Upper lobe of right lung (tissue), 1 donor: ENCODE measurements at places on chromosomes 2 and 18. TPM values are rescaled to one million over a fixed set of nuclear protein-coding genes. Genes with fewer than 3 reads are reported as not detected.

Gene COL6A3
- 119 TPM for total RNA-seq

Gene MYL1
- not detected for total RNA-seq

Gene DES
- total RNA-seq = 59.4 TPM

Gene CHRNG
- total RNA-seq = not detected

Gene VWC2L
- not detected for total RNA-seq

Gene MYO5B
- 31.6 TPM for total RNA-seq

Gene FLACC1
- total RNA-seq = 3.6 TPM

Gene REG3G
- total RNA-seq = not detected

Gene MEP1B
- not detected for total RNA-seq

Gene ANAPC1
- 29.4 TPM for total RNA-seq

Gene SYT4
- 1.1 TPM for total RNA-seq

Gene KIF3C
- 6.5 TPM for total RNA-seq

DNA sequence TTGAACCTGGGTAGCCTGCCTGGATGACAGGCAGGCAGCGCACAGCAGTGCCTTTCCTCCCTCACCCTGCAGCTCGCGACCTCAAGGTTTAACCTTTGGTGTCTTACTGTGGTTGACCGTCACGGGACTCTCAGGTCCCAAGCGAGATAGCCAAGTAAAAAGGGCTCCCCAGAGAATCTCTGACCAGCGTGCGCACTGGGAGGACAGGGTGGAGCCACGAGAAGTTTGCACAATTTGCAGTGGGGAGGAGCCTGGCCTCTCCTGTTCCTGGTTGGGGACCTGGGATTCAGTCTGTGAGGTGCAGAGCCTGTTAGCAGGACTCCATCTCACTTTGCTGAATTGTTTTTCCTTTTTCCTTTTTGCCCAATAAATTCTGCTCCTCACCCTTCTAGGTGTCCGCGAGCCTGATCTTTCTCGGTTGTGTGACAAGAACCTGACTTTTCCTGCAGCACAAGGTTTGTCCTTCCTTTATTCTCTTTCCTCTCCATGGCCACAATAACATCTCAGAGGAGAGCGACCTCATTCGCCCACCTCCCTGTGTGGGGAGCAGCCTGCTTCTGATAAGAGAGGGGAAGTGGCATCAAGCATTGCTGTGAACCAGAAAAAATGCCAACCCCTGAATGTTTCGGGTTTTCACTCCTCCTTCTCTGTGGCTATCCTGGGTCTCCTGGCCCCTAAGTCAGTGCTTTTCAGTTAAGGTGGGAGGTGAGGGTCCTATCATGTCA, 36.2 kb downstream of the POU3F3 start:
- no peak overlapping the region for H3K4me3 ChIP-seq
- H3K27me3 ChIP-seq = peaks cover 8% of the 10 kb centered on the region
- H3K27ac ChIP-seq = no peak overlapping the region
- no peaks in the 10 kb centered on the region for H3K36me3 ChIP-seq
- no peaks in the 10 kb centered on the region for H3K4me1 ChIP-seq

GRCh38 chr18:1452821-1453220, 548.1 kb downstream of the ADCYAP1 start:
- H3K27me3 ChIP-seq = no peaks in the 10 kb centered on the region
- no peak for DNase-seq
- no peak overlapping the region for H3K4me3 ChIP-seq
- H3K4me1 ChIP-seq = no peaks in the 10 kb centered on the region
- no peak overlapping the region for H3K27ac ChIP-seq

GRCh38 chr2:38155-38554, 8.2 kb downstream of the FAM110C start:
- H3K36me3 ChIP-seq = peaks cover 10% of the 10 kb centered on the region
- no peak for DNase-seq
- H3K4me1 ChIP-seq = peaks cover 11% of the 10 kb centered on the region
- no peak overlapping the region for H3K4me3 ChIP-seq

DNA sequence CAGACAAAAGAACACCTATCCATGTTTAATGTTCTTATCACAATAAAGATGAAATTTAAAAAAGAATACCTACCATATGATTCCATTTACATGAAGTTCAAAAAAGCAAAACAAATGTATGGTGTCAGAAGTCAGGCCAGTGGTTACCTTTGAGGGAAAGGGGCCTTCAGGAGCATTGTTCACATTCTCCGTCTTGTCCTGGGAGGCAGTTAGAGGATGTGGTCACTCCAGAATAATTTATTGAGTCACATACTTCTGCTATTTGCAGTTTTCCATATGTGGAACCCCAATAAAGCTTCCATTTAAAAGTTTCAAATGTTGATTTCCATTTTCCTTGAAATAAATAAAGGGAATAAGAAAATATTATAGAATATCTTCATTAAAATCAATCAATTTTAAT, 41.6 kb upstream of the POU3F3 start:
- no peak for DNase-seq
- no peak overlapping the region for H3K4me3 ChIP-seq
- no peaks in the 10 kb centered on the region for H3K4me1 ChIP-seq
- H3K36me3 ChIP-seq = no peaks in the 10 kb centered on the region
- no peak overlapping the region for H3K27ac ChIP-seq
- H3K27me3 ChIP-seq = no peaks in the 10 kb centered on the region

DNA sequence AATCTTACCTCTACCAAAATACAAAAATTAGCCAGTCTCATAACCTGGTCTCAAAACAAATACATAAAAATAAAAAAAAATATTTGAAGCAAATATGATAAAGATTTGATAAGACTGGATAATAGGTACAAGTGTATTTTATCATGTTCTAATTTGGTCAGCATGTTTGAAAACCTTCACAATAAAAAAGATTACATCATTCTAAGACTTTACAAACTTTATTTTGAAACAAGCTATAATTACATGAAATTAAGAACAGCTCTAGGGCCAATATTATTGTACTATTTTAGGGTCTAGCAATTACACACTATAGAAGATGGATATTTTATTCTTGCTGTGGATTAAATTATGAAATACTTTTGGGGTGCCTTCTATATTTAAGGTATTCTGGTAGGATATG, 29.4 kb upstream of the MCM6 start:
- peaks cover 46% of the 10 kb centered on the region for H3K36me3 ChIP-seq
- H3K4me1 ChIP-seq = no peaks in the 10 kb centered on the region
- no peaks in the 10 kb centered on the region for H3K27me3 ChIP-seq

GRCh38 chr18:44799382-44799906, 118.8 kb downstream of the SETBP1 start:
- no peaks in the 10 kb centered on the region for H3K36me3 ChIP-seq
- DNase-seq = no peak
- H3K27me3 ChIP-seq = no peaks in the 10 kb centered on the region

DNA sequence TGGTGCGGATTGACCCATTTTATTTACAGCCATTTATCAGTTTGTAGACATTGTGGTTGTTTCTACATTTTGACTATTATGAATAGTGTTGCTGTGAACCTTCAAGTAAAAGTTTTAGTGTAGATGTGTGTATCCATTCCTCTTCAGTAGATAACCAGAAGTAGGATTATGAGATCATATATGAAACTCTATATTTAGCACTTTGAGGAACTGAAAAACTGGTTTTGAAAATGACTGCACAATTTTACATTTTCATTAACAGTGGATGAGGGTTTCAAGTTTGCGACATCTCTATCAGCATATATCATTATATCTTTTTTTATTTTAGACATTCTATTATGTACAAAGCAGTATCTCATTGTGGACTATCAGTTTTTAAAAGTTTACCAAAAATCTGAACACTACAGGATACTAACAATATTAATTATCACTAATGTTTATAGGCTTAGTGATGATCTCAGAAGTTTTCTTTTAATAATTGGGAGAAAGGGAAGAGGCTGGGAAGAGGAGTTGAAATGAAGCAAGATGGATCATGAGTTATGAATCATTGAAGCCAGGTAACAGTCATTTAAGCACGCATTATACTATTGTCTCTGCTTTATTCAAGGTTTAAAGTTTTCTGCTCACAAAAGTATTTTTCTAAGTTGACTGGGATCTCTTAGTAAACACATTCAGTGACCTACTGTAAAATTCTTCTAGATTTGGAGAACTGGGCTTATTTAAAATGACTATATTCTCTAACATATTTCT, 329.0 kb upstream of the LRATD1 start:
- H3K36me3 ChIP-seq = no peaks in the 10 kb centered on the region
- no peak overlapping the region for H3K27ac ChIP-seq
- H3K4me1 ChIP-seq = no peaks in the 10 kb centered on the region
- H3K4me3 ChIP-seq = no peak overlapping the region

- no peaks in the 10 kb centered on the region for H3K36me3 ChIP-seq
- DNase-seq = no peak
- peak overlapping the region; percentile 52 for H3K4me3 ChIP-seq
- H3K27me3 ChIP-seq = no peaks in the 10 kb centered on the region
- no peak overlapping the region for H3K27ac ChIP-seq
Observed at GRCh38 chr2:16666449-16666801, 791 bp upstream of the CYRIA start.

GRCh38 chr2:61535449-61535848, 2.7 kb downstream of the XPO1 start:
- peak overlapping the region; percentile 83 for H3K4me3 ChIP-seq
- peaks cover 24% of the 10 kb centered on the region for H3K4me1 ChIP-seq
- H3K27me3 ChIP-seq = no peaks in the 10 kb centered on the region

- peak; percentile 22 for DNase-seq
- no peak overlapping the region for H3K27ac ChIP-seq
- no peaks in the 10 kb centered on the region for H3K36me3 ChIP-seq
- H3K27me3 ChIP-seq = peaks cover 98% of the 10 kb centered on the region
- H3K4me1 ChIP-seq = peaks cover 21% of the 10 kb centered on the region
Observed at GRCh38 chr2:236170590-236171165, 2.5 kb upstream of the GBX2 start.

DNA sequence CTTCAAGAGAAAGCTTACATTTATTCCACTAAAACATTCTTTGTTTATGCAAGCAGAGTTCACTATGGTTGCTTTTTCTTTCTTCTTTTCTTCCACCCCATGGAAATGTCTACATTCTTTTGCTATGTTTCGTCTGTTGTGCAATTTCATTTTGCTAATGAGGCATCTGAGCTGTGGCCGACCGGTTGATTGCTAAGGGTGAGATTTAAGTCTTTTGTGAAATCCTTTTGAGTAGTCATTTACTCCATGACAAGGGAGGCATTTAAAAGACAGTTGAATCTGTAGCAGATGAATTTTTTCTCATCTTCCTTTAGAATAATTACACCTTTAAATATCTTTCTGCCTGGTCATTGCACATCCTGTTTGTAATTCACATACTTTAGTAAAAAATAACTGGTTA, 324.1 kb upstream of the THUMPD2 start:
- H3K36me3 ChIP-seq = no peaks in the 10 kb centered on the region
- H3K4me3 ChIP-seq = no peak overlapping the region
- H3K27ac ChIP-seq = no peak overlapping the region
- no peaks in the 10 kb centered on the region for H3K27me3 ChIP-seq
- no peak for DNase-seq

DNA sequence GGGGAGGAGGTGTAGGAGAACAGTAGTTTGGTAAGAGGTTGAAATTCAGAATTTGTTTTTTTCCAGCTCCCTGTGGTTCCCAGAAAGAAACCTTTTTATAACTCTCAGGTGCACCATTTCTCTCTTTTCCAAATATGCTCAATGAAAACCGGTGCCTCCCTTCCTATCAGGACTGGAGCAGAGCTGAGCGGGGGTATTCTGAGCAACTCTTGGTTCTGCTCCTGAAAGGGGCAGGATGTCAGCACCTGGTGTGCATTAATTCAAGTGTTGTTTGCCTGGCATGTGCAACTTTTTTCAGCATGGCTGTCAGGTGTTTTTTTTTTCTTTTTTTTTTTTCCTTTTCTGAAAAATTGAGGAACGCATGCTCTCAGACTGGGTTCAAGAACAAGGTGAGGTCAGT, 74.1 kb downstream of the MAPK4 start:
- no peaks in the 10 kb centered on the region for H3K4me1 ChIP-seq
- H3K36me3 ChIP-seq = no peaks in the 10 kb centered on the region
- H3K27me3 ChIP-seq = no peaks in the 10 kb centered on the region
- no peak overlapping the region for H3K27ac ChIP-seq

DNA sequence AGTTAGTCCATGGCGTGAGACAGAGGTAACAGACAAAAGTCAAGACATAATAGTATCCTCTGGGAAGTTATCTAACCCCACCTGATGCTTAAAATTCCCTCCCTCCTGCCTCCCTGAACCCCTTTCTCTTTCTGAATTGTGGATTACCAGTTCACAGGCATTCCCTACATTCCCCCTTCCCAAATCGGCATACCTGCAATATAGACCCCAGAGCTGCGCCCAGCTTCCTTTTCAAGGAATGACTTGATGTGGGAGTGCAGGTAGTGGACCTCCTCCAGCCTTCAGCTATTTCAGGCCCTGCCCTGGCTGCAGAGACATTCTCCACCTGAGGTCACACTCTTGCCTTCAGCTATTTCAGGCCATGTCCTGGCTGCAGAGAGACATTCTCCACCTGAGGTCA, 111.1 kb upstream of the KLF7 start:
- DNase-seq = no peak
- no peaks in the 10 kb centered on the region for H3K36me3 ChIP-seq
- H3K4me3 ChIP-seq = no peak overlapping the region
